Osteocyte (in vitro differentiated cells): ENCODE measurements at places on chromosomes 2 and 18.

GRCh38 chr2:71849111-71849510, 298.6 kb downstream of the CYP26B1 start:
- peak; percentile 36 for DNase-seq

GRCh38 chr2:223952280-223952968, 4.8 kb upstream of the MRPL44 start:
- DNase-seq: no peak

DNA sequence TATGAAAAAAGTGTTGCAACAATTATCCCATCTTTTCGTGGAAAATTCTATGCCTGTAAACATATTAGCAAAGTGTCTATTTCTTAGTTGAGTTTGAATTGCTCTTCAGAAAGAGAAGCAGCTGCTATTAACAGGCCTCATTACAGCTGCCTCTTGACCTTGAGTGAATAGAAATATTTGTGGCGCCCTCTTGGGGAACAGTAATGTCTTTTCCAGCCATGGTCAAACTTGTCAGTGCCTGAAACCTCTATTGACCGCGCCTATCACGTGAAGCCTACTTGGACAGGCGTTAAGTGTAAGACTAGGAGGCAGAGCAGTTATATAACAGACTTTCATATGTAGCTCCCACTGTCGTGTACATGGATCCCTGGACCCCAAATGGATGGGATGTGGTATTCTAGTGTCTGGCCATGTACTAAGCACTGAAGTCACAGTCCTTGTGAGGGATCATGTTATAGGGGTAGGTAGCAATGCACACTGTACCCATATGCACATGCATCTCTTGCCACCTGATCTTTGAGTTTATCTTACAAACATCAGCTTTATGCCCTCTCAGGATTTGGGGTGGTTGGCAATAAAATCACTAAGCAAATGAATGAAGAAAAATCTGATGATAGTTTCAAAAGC, 245.0 kb downstream of the PTGR3 start:
- DNase-seq: no peak

DNA sequence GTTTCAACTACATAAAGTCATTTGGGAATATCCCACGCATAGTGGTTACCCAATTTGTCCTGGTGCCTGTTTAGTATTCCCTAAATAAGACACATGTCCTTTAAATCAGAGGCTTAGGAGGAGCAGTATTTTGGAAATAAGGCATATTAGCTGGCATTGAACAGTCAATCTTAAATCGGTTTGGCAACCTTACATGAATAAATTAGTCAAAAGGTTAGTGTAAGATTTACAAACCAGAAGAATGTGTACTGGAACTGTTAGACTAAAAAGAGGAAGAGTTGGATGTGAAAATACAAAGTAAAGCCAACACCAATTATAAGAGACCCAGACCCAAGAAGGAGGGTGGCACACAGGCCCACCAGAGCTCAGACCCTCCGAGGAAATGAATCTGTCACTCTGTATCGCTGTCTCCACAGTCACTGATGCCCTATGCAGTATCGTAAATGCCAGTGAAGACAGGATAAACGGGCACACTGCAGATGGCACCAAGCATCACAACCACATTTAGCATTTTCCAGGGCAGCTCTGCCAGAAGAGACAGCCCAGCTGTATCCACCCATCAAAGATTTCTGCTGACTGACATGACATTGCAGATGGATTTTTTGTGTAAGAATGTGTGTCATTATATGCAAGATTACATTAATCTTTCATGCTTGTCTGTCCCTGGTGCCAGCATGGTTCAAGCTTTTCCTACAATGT, 90.4 kb downstream of the CERKL start:
- DNase-seq: no peak

DNA sequence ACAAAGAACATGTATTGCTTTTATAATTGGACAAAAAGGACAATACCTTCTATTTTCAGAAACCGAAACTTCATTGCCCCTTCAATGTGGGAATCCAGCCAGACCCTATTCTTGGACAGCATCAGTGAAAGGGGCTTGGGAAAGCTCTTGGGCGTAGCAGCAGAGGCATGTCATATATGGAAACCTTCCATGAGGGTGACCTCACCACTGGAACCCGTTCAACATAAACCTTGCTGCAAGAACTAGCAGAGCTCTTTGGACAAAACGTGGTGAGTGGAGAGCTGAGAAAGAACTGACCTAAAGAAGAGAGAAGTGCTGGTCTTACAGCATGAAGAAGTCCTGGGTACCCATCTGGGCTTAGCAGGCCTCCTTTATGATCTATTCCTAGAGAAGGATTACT, 22.7 kb upstream of the ACTG2 start:
- DNase-seq: no peak

GRCh38 chr2:159046966-159047365, 78.5 kb downstream of the TANC1 start:
- no peak for DNase-seq
